Cerebellum (tissue), 4 donors: ENCODE measurements at places on chromosomes 16 and 17. TPM values are rescaled to one million over a fixed set of nuclear protein-coding genes. Genes with fewer than 3 reads are reported as not detected.

DNA sequence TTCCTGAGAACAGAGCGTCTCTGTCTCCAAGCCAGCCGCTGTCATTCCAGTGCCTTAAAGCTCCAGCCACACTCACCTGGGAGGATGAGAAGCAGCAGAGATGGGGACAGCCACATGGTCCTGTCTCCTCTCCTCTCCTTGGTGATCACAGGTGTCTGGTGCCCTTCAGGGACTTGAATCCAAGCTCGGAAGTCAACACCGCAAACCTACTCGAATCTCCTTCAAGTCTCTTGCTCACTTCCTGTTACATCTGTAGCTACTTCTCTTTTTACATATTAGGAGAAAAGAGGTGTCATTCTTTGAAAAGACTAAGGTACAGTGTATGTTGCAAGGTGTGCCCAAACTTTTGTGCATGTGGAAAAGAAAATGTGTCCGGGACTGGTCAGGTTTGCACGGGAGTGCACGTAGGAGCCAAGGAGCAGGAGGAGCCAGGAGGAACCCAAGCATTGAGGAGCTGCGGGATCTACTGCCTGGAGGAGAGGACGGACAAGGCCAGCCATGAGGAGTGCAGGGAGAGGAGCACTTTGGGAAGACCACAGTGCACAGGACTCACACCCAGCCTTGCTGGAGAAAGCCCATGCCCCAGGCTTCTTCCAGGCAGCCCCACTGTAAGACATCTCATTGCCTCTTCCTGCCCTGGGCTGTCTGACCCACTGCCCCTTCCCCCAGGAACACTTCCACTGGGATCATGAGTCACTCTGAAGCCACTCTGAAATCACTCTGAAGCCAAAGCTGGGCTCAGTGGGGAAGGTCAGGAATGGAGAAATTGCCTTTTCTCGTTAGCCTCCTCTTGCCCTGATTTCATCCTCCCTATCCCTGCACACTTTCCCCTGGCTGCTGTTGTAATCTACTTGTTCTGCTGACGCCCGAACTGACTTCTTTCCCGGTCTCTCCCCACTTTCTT lies at the start of gene CD300LD:
Gene CD300LD (minus strand): TSS at position 197 of the 904 bp plus-strand sequence. CDS start 81 bp downstream, at position 116.
- DNase-seq, result no peak

- no peak for DNase-seq
Observed at GRCh38 chr16:79422064-79422463, 178.5 kb downstream of the MAF start.

DNA sequence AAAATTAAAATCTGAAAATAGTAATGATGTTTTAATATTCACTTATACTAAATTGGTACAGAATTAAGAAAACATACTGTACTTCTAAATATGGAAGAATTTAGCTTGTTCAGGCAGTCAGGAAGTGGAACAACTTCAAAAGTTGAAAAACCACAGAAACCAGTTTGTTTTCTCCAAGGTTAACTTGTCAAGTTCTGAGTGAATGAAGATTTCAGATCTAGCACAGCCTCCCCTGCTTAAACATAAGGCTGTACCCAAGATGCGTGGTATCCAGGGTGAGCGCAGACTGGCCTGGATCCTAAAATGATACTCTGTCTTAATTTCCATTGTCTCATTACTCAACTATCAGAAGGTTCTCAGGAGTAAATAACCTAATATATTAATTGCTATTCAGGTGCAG lies 730.7 kb upstream of the KIF2B start:
- DNase-seq, result no peak

- DNase-seq, result no peak
Observed at GRCh38 chr17:50631195-50631907, 3.3 kb upstream of the ABCC3 start.

- DNase-seq, result no peak
Observed at GRCh38 chr17:28372945-28373274, 1.4 kb downstream of the SARM1 start.

Gene ST6GALNAC1
- total RNA-seq, result 0.36 TPM
